ENCODE measurements at places on chromosomes 11 and 22. TPM values are rescaled to one million over a fixed set of nuclear protein-coding genes. Genes with fewer than 3 reads are reported as not detected.

The IGSF9B gene
- 0.61 TPM for polyA plus RNA-seq

DNA sequence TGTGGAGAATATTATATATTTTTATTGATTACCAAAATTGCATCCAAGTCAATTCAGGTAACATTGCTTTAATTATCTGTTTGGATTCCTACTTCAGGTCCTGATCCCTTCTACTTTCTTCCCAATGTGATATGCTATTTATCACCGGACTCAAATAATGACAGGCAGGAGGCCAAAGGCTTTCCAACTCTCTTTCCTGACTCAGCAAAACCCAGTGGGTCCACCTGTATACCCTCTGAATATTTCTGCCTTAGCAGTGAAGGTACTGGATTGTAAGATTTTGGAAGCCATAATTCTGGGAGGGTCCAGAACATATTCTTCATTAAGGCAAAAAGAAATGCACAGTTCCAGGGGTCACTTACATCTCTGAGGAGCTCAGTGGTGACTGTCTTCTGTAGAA is 260.2 kb upstream of the UBASH3B start:
- no peak for DNase-seq

DNA sequence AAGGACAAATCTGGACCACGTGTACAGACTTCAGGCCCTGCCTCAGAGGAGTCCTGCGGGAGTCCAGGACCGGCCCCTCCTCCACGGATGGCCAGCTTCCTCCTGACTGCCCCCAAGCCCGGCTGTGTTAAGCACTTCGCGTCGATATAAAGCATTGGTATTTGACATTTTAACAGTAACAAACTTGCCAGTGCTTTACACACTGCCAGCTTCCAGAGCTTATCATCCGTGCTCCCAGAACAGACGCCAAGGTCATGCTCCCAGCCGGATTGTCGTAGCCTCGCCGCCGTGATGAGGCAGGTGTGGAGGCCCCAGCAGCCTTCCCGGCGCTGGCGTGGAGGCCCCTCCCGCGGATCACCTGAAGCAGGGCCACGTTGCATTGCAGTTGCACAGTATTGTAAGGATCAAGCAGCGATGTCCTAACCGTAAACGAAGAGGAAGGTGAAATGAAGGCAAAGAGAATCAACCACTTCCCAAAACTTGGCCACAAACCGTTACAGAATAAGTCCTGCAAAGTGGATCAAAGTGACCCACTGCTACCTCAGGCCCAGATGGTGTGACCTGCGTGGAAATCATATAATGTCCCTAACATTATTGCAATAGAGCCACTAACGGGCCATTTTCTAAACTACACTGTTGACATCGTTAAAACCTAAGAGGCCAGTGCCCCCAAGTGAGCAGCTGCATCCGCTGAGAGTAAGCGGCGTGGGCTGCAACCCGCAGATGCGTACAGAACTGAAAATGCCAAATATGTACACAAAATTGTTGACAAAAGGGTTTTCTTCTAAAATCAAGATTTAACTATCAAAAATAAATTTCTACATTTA is 51.6 kb downstream of the CERK start:
- no peak for DNase-seq

DNA sequence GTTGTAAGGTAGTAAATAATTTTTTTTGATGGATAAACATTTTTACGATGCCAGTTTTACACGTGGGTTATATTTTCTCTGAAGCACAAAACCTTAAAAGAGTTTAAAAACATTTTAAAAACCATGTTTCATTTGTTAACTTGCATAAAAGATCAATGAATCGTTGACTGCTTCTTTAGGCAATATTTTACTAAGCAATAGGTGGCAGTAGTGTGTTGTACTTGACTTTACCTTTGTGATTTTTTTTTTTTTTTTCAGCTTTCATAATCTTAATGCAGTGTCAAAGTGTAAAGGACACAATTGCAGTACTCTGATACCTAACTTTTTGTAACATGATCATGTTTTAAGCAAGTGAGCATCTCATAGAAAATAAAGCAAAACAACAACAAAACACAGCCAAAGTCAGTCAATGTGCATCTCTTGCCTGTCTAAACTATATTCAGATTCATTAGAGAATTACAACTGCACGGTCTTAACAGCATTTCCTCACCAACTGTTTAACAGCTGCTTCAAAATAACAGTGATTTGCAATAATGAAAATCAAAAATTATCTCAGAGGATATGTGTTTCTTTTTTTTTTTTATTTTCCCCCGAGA is 27.7 kb downstream of the DNAJC24 start:
- peak; percentile 10 for DNase-seq

- no peak for DNase-seq
These were observed 4.7 kb downstream of the PDE2A start for GRCh38 chr11:72669527-72669926.

All from A549 (cell line).